ENCODE measurements at places on chromosomes 7 and 10. TPM values are rescaled to one million over a fixed set of nuclear protein-coding genes. Genes with fewer than 3 reads are reported as not detected.

Gene PGAM2
- not detected for polyA plus RNA-seq

Gene FANK1
- not detected for polyA plus RNA-seq

Gene ENO4
- polyA plus RNA-seq = 0.45 TPM

Gene ITGB8
- not detected for polyA plus RNA-seq

Gene MRLN
- not detected for polyA plus RNA-seq

Gene STOX1
- polyA plus RNA-seq = 0.24 TPM

Gene CYP2E1
- polyA plus RNA-seq = not detected

Gene MSMB
- not detected for polyA plus RNA-seq

Gene SYPL1
- polyA plus RNA-seq = 200 TPM

Gene NCF1
- polyA plus RNA-seq = 313 TPM

Gene CUBN
- not detected for polyA plus RNA-seq

Gene CALHM3
- polyA plus RNA-seq = not detected

Gene PTPRN2
- 1.6 TPM for polyA plus RNA-seq

Gene SAP25
- polyA plus RNA-seq = 0.73 TPM

Gene PDE6C
- not detected for polyA plus RNA-seq

Gene SEMA4G
- not detected for polyA plus RNA-seq

Gene SLC25A28
- 27.1 TPM for polyA plus RNA-seq

Gene NUTM2B
- polyA plus RNA-seq = 0.21 TPM

Gene CDK5
- 11.4 TPM for polyA plus RNA-seq

Gene GRK5
- 18.1 TPM for polyA plus RNA-seq

Gene CFTR
- not detected for polyA plus RNA-seq

Gene CHRM2
- not detected for polyA plus RNA-seq

Gene SPDYE8
- 0.19 TPM for polyA plus RNA-seq

Gene ARF5
- polyA plus RNA-seq = 137 TPM

Gene CEP41
- polyA plus RNA-seq = 6.0 TPM

Gene LBX1
- polyA plus RNA-seq = not detected

Gene PON1
- not detected for polyA plus RNA-seq

Gene FEZF1
- not detected for polyA plus RNA-seq

Gene CTTNBP2
- polyA plus RNA-seq = not detected

Gene TFPI2
- polyA plus RNA-seq = not detected

Gene CALN1
- polyA plus RNA-seq = not detected

Gene WEE2
- polyA plus RNA-seq = not detected

Gene RBM20
- polyA plus RNA-seq = not detected

Gene SMARCD3
- 1.1 TPM for polyA plus RNA-seq

Gene VIPR2
- not detected for polyA plus RNA-seq

Gene FAM237B
- polyA plus RNA-seq = not detected

Gene FKBP6
- not detected for polyA plus RNA-seq

Gene ADCYAP1R1
- not detected for polyA plus RNA-seq

Gene ELOVL3
- polyA plus RNA-seq = not detected

Gene CFAP43
- not detected for polyA plus RNA-seq

Gene SPACDR
- 0.78 TPM for polyA plus RNA-seq

Gene CCDC3
- polyA plus RNA-seq = not detected

Gene ZNF853
- polyA plus RNA-seq = 1.5 TPM

Gene COL17A1
- polyA plus RNA-seq = not detected

Gene CLDN3
- polyA plus RNA-seq = not detected

Gene FGL2
- polyA plus RNA-seq = 23.7 TPM

Gene ASAH2B
- 0.61 TPM for polyA plus RNA-seq

Gene CRHR2
- not detected for polyA plus RNA-seq

Gene PALD1
- polyA plus RNA-seq = 0.08 TPM

Gene TAS2R4
- not detected for polyA plus RNA-seq

Gene CARD11
- polyA plus RNA-seq = 52.4 TPM

Gene TRIM50
- polyA plus RNA-seq = not detected

Gene OPALIN
- not detected for polyA plus RNA-seq

Gene GJD4
- not detected for polyA plus RNA-seq

Gene ABCC2
- polyA plus RNA-seq = 0.33 TPM

Gene SVOPL
- not detected for polyA plus RNA-seq

Data from IgD-negative memory B cell (primary cell).